Substantia nigra (tissue), 51 donors: ENCODE measurements at places on chromosomes 7 and 10.

DNA sequence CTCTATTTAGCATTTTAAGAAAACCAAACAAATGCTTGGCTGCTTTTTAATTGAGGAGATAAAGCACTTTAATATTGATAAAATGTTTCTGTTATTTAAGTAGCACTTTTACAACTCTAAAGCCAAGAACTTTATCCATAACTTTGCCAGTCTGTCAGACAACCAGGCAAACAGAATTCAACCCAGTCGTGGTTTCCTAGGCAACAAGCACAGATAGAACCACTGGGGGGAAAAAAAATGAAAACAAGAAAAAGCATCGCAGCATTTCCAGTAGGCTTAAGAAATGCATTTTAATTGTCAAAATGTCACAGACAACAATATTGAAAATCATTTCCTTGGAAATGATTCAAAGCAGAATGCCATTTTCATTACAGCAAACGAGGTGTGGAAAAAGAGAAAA, 323.4 kb downstream of the PARD3 start:
- no peak for DNase-seq

- DNase-seq = no peak
These were observed 57.8 kb downstream of the PHYHIPL start for GRCh38 chr10:59234194-59234593.

DNA sequence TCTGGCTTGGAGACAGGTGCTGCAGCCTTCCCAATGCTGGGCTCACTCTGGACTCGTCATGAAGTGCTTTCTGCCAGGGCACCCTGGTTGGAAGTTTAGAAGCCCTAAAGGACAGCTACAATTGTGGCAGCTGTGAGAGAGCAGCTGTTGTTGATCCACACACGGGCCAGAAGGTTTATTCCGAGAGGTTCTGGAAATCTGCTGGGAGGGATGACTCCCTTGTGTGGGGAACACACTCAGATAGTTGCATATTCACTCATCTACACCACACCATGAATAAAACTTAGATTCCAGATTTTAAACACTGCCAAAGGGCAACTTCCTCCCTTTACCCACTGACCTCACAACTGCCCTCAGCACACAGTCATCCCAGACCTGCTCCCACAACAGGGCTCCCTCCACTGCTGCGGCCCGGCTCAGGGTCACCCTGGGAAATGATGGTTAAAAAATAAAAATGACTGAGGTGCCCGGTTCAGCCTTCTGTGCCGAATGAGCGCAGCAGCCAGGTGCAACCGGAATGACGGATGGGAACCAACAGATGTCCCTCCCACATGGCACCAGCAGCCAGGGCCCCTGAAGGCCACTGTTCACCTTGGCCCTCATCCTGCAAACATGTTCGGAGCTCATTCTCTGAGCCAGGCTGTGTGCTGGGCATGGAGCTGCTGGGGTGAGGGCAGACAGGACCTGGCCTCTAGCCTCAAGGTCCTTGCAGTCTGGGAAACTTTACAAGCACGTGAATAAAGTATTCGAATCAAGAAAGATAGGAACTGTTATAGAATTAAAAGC, 40.2 kb downstream of the ASB13 start:
- no peak for DNase-seq

DNA sequence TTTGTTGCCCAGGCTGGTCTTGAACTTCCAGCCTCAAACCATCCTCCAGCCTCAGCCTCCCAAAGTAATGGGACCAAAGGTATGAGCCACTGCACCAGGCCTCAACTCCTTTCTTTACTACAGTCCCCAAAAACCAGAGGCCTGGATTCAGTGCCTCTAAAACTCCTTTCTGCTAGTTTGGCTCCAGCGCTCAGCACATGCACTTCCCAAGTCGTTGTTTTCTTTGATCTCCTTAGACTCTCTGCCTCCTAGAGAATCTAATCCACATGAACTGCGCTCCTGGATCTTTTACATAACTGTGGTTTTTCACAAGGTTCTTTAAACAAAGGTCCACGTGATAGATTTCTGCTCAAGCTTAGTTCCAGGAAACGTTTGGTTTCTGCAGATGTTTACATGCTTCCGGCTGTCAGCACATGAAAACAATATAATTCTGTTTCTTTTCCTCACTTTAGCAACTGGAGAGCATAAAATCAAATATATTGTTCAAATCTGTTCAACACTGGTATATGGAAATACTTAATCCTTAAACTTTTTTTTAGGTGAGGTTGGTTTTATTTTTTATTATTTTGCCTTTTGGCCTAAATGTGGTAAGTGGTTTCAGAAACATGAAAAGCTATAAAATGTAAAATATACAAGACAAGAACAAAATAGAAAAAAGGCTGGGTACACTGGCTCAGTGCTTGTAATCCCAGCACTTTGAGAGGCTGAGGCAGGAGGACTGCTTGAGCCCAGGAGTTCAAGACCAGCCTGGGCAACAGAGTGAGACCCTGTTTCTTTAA, 270.5 kb upstream of the MKLN1 start:
- no peak for DNase-seq

DNA sequence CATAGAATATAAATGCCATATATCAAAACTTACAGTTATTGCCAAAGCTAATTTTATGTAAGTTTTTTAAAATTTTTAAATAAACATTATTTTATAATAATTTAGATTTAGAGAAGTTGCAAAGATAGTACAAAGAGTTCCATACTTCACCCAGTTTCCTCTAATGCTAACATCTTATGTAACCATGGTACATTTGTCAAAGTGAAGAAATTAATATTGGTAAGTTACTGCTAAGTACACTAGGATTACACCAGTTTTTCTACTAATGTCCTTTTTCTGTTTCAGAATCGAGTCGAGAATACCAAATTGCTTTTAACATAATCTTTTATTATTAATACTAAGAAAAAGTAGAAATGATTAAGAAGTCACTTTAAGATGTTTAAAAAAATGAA, 29.2 kb downstream of the CSGALNACT2 start:
- no peak for DNase-seq
